ENCODE measurements at places on chromosomes 7 and 10. TPM values are rescaled to one million over a fixed set of nuclear protein-coding genes. Genes with fewer than 3 reads are reported as not detected.

DOCK1 gene
- total RNA-seq = 74.1 TPM

HMX3 gene
- total RNA-seq = 0.92 TPM

RBP4 gene
- total RNA-seq = 5.2 TPM

CRPPA gene
- 7.2 TPM for total RNA-seq

OPN4 gene
- total RNA-seq = not detected

AUTS2 gene
- total RNA-seq = 31.2 TPM

ENKUR gene
- total RNA-seq = 0.32 TPM

TMEM213 gene
- total RNA-seq = not detected

TAC1 gene
- 1.3 TPM for total RNA-seq

MACROH2A2 gene
- 8.7 TPM for total RNA-seq

PPP1R17 gene
- not detected for total RNA-seq

TRIM24 gene
- total RNA-seq = 18.9 TPM

LAMB1 gene
- 148 TPM for total RNA-seq

KLF14 gene
- not detected for total RNA-seq

ZC3HAV1L gene
- 9.1 TPM for total RNA-seq

TPST1 gene
- total RNA-seq = 3.5 TPM

Measured in mucosa of descending colon (tissue), 3 donors.